ENCODE measurements at places on chromosomes 5 and 9. TPM values are rescaled to one million over a fixed set of nuclear protein-coding genes. Genes with fewer than 3 reads are reported as not detected.

HRH2 gene
- total RNA-seq: not detected

TMEM215 gene
- total RNA-seq: not detected

CFAP157 gene
- total RNA-seq: not detected

BRIX1 gene
- 12.7 TPM for total RNA-seq

NR6A1 gene
- 2.8 TPM for total RNA-seq
